ENCODE measurements at places on chromosomes 12 and 14.
A peak's percentile ranks its signal among the peaks of the same experiment; 100 is the strongest.

GRCh38 chr12:82635263-82635662 lies 51.4 kb upstream of the TMTC2 start:
- DNase-seq: no peak

GRCh38 chr12:92942905-92943304 lies 13.8 kb upstream of the EEA1 start:
- DNase-seq: no peak

DNA sequence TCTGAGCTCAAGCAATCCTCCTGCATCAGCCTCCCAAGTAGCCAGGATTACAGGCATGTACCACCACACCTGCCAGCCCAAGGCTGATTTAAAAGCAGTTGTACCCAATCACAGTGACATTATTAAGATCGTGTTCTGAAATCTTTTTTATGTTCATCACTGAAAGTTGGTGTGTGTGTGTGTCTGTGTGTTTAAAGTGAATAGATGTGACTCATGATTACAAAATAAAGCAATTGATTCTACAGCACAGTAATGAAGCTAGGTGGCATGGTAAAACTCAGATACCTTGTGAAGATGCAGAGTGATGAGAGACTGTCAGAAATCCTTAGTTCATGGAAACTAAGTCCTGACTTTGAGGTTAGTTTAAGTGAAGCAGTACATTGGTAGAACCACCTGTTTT lies 74.2 kb upstream of the ATP2B1 start:
- no peak for DNase-seq

- DNase-seq: no peak
Measured at GRCh38 chr12:86729739-86730138, 473.5 kb upstream of the MGAT4C start.

DNA sequence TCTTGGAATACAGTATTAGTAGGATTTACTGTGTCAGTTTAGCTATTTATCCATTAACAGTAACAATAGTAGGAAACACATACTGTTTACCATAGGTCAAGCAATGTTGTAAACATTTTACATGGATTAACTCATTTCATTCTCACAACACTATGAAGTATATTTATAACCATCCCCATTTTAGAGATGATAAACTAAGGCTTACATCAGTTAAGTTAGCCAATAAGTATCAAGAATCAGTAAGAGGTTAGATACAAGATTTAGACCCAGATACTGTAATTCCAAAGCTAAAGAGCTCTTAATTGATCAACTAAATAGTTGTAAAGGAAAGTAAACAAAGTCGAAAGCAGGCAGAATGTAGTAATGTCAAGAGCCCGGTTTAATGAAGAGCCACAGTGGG lies 1.1 kb downstream of the SYNJ2BP start:
- no peak for DNase-seq

DNA sequence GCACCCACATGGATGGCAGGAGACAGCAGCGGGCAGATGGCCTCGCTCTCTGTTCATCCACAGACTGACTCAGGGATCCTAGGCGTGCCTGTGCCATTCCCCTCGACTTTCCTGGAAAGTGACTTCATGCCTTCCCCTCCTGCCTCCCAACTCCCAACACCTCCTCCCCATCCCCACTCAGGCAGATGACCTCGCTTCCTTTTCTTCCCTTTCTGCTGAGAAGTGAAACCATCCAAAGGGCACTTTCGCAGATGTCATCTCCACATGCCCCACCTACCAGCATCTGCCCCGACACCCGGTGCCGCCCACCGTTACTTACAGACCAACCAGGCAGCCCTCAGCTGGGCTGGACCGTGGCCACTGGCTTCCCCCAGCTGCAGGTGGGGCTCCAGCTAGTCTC lies 29.6 kb downstream of the BEGAIN start:
- peak; percentile 52 for DNase-seq

DNA sequence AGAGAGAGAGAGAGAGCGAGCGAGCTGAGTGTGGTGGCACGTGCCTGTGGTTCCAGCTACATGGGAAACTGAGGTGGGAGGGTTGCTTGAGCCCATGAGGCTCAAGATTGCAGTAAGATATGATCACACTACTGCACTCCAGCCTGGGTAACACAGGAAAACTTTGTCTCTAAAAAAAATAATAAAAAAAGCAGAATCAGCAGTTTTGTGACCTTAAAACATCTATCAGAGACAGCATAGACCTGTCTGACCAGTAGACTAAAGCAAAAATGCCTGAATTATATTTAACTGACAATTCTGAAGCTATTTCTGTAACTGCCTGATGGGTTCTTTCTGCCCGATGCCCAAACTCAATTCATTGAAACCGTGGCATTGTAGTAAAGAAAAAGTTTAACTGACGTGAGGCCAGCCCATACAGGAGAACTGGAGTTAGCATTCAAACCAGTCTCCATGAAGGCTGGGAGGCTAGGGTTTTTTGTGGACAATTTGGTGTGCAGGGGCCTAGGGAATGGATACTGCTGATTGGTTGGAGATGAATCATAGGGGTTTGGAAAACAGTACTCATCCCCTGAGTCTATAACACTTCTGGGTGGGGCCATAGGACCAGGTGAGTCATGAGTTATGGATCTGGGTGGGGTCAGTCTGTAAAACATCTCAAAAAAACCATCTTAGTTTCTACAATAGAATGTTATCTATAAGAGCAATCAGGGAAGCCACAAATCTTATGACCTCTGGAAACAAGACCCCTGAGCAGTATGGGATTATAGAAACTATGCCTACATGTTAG lies 8.0 kb upstream of the RASSF8 start:
- no peak for DNase-seq

GRCh38 chr12:119940897-119941296 lies 48.1 kb upstream of the BICDL1 start:
- no peak for DNase-seq

DNA sequence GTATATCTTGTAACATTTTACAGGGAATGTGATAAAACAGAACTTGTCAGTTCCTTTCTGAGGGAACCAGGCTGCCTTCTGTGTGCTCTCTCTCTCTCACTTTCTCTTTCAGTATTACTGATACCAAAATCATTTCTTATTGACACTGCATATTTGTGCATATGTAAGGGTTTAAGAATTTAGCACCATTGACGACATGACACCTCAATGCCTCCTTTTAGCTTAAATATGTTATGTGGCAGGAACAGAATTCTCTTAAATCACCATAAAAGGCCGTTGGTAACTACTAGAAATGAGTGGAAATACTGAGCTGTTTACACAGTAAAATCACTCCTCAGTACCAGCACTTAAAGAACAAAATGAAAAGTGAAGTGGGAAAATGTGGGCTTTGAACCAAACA lies 457.7 kb upstream of the SYT1 start:
- peak; percentile 66 for DNase-seq

DNA sequence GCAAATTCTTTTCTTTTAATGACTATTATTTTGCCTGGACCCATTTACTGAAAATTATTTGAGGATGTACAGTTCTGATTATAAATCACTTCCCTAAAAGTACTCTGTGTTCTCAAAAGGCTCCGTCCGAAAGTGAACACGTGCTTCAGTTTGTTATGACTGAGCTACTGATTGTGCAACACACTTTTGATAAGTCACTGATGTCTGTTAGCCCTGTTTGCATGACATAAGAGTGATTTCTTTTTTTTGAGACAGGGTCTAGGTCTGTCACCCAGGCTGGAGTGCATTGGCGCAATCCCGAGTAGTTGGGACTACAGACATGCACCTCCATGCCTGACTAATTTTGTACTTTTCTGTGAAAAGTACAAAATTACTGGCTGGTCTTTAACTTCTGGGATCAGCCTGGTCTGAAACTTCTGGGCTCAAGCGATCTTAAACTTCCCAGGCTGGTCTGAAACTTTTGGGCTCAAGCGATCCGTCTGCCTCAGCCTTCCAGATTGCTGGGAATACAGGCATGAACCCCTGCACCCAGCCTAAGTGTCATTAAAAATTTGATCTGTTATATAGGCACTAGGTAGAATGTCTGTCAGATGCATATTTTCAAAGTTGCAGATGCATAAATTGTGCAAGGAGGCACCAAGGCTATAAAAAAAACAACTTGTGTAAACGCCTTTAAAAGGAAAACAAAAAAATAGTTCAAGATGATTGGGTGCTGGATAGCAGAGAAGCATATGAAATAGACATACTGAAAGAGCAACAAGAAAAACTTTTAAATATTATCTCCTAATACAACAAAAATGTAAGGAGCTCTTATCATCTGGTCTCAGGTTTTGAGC lies 111.5 kb downstream of the SRGAP1 start:
- DNase-seq: no peak

DNA sequence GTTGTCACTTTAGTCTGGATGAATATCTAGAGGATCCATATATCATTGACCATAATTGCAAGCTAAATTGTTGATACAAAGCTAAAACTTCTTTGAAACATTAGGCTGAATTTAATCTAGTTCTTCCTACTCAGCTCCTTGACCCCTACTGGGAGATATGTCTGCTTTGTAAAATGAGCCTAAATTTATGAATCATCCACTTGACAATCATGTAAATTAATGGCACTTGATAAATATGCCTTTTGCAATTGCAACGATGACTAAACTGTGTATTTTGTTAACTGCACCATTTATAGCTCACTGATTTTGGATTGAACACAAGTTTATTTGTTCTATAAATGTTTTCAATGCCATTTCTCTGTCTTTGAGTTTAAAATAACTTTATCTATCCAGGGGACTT lies 1616.5 kb upstream of the FLRT2 start:
- DNase-seq: no peak

DNA sequence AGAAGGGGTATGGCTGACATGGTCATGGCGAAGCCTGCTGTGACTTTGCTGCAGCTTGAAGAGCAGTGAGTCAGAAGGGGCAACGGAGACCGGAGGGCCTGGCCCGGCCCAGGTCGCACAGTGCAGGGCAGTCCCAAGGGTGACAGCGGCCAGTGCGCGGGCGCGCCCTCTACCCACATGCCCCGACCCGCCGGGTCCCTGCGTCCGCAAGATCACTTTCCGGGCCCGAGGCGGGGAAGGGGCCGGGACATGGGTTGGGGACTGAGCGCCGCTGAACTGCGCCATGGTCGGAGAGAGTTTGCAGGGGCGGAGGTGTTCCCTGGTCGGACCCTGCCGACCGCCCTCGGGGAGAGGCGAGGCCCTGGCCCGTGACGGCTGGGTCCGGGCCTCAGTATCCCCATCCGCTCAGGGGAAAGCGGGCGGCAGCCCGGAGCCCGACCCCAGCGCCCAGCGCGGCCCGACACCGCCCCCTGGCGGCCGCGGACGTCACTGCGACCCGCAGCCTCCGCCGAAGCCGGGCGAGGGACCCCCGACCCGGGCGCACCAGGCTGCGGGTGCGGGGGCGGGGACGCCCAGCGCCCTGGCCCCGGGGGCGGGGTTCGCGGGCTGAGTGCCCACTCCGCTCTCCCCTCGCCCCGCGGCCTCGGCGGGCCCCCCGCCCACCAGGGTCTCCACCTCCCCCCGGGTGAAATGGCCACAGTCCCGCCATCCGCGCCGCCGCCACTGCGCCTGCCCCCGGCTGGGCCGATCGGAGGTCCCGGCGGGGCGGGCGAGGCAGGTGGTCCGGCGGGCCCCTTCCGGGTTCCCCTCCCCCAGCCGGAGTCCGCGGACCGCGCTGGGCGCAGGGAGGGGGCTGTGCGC lies 7.2 kb upstream of the ANKRD9 start:
- DNase-seq: peak; percentile 68

DNA sequence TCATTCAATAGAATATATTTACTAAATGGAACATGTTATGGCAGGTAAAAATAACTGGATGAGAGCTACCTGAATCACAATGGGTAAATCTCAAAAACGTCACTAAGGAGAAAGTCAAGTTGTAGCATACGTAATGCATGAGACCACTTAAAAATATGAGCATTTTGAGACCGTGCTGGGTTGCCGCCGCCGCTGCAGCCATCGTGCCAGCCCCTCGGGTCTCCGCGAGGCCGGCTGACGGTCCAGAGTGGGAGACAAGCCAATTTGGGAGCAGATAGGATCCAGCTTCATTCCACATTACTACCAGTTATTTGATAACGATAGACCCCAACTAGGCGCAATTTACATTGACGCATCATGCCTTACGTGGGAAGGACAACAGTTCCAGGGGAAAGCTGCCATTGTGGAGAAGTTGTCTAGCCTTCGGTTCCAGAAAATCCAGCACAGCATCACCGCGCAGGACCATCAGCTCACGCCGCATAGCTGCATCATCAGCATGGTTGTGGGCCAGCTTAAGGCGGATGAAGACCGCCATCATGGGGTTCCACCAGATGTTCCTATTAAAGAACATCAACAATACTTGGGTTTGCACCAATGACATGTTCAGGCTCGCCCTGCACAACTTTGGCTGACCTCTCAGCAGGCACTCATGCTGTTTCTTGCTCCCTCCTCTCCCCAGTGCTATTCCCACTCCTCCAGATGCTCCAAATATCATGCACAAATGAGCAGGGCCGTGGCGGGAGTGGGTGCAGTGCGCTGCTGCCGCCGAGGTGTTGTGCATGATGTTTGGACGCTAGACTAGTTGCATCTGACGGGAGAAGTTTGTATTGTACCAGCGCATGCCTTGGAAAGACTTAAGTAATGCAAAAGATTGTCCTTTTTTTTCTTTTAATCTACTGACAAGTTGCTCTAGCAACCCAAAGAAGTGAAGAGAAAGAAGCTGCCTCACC lies 6.3 kb upstream of the BRMS1L start:
- no peak for DNase-seq

GRCh38 chr12:114477989-114478395 lies 72.0 kb upstream of the TBX5 start:
- DNase-seq: no peak

- DNase-seq: no peak
Measured at GRCh38 chr14:53193193-53193592, 40.1 kb upstream of the DDHD1 start.

GRCh38 chr12:32151086-32151485 lies 44.4 kb downstream of the BICD1 start:
- no peak for DNase-seq

GRCh38 chr14:63467440-63468072 lies 75.6 kb downstream of the PPP2R5E start:
- DNase-seq: no peak

- DNase-seq: no peak
Measured at GRCh38 chr14:76583805-76584204, 177.5 kb upstream of the VASH1 start.

DNA sequence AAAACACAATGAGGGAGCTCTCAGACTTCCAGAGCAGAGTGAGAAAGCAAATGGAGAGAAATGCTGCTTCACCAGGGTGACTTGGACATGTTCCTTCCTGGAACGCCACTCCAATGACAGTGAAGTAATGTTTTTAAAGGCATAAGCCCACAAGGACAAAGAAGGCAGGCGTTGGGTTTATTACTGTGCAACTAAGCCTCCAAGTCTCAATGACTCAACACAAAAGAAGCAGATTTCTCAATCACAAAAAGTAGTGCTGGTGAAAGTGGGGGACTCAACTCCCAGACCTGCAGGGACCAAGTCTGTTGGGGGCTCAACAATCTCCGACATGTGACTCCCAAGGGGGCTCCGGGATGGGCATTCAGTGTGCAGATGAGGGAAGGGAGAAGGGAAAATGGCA lies 505.2 kb downstream of the BCL11B start:
- DNase-seq: no peak

DNA sequence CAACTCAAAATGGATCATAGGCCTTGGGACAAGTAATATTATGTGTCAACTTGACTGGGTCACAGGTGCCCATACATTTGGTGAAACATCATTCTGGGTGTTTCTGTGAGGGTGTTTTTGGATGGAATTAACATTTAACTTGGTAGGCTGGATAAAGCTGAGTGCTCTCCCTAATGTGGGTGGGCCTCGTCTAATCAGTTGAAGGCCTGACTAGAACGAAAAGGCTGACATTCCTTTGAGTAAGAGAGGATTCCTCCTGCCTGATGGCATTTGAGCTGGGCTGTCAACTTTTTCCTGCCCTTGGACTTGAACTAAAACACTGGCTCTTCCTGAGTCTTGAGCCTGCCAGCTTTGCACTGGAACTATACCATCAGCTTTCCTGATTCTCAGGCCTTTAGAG lies 93.4 kb upstream of the ESRRB start:
- no peak for DNase-seq

GRCh38 chr12:79422060-79422812 lies 268.5 kb downstream of the PAWR start:
- no peak for DNase-seq

Data from mesendoderm (in vitro differentiated cells).